Smooth muscle cell of trachea (primary cell): ENCODE measurements at places on chromosomes 1 and 21. TPM values are rescaled to one million over a fixed set of nuclear protein-coding genes. Genes with fewer than 3 reads are reported as not detected.

Gene NFASC
- total RNA-seq: 19.1 and 49.0 TPM in 2 replicates

Gene RPTN
- not detected in 2 replicates for total RNA-seq

Gene SPRR2A
- total RNA-seq: not detected in 2 replicates

Gene RIIAD1
- not detected in 2 replicates for total RNA-seq

Gene DCST1
- not detected in 2 replicates for total RNA-seq
